ENCODE measurements at places on chromosomes 1 and 21.

DNA sequence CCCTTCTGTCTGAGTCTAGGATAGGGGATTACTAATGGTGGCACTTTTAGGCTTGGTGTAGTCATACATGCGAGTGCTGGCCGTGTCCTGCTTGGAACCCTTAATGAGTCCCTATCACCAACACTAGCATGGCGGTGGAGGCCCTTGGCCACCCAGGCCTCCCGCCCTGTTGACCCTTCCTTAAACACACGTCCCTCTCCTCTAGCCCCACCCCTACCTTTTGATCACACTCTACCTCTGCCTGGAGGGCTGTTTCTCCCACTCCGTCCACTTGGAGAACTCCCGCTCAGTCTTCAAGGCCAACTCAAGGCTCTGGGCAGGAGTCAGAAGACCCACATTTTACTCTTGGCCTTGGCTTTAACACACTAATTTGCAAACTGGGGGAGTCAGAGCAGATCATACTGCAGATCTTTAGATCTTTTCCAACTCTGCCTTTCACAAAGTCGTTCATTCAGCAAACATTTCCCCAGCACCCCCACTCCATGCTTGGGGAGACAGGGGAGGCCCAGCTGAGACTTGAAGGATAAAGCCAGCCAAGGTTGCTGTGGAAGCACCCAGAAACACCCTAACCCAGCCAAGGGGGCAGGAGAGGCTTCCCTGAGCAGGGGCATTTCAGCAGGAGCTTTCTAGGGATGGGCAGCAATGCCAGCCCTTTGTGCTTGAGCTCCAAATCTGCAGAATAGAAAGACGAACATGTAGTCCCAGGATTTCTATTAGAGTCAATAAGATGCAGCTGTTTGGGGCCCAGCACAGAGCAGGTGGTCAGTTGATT lies 1.9 kb downstream of the PODN start:
- DNase-seq = no peak

DNA sequence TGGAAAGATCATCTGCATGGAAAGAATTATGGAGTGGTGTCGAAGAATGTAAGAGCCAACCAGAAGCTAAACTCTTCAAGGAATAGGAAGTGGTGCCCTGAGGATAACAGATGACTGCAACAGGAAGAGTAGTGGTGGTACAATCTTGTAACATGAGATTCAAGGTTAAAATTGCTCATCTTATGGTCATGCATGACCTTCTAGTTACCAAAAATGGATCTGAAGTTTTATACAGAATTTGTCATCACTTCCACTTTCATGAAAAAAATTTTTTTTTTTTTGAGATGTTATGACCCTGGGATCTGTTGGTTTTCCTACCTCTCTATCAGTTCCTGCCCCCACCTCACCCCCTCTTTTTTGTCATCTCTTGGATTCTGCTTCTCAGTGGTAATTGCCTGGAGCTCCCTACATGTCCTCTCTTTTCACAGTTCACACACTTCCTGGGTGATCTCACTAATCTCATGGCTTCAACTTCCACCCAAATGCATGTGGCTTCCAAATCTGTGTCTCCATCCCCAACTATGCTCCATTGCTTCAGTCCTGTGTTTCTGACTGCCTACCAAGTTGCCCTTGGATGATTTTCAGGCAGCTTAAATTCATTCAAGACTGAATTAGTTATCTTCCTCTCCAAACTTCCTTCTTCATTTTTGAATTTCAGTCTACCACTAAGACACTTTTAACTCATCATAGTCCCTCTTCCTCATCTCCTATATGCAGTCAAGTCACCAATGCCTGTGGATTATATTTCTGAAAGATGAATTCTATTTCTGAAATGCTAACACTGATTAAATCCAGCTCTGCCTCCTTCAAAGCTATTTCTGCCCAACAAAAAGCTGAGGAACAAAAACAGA lies 48.4 kb downstream of the SLAMF6 start:
- DNase-seq = no peak

- DNase-seq = no peak
Observed at GRCh38 chr1:63305043-63305442, 17.3 kb upstream of the FOXD3 start.

DNA sequence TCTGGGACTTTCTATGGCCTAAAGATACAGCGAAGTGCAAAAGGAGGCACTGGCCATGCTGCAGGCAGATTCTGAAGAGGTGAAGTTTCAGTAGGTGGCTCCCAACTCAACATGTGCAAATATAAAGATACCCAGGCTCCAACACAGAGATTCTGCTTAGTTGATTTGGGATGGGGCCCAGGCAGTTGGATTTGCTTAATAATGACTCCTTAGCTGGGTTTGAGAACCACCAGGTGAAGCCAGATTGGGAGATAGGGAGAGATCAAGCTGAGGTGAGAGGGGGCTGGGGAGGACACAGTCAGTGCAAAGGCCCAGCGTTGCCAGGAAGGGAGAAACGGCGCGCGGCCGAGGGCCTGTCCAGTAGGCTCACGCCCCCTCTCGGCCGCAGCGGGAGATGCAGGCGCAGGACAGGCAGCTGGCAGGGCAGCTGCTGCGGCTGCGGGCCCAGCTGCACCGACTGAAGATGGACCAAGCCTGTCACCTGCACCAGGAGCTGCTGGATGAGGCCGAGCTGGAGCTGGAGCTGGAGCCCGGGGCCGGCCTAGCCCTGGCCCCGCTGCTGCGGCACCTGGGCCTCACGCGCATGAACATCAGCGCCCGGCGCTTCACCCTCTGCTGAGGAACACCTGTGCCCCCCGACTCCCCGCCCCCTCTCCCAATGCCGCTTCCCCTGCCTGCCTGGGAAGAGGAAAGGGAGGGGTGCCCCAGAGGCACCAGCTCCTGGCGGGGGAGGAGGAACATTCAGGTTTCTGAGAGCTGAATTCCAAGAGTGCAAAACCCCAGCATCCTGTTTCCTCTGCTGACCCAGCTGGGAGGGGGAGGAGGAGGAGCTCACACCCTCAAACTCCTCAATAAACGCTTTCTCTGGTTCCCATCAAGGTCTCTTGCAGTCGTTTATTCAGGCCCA lies 1.2 kb downstream of the FAM167B start:
- DNase-seq = peak; percentile 85

GRCh38 chr1:205310976-205311704 lies 10.4 kb downstream of the NUAK2 start:
- no peak for DNase-seq

GRCh38 chr1:36212782-36213181 lies 11.5 kb upstream of the THRAP3 start:
- DNase-seq = no peak

- no peak for DNase-seq
Observed at GRCh38 chr1:93414749-93415148, 33.2 kb upstream of the FNBP1L start.

GRCh38 chr21:15932726-15933125 lies 202.9 kb downstream of the USP25 start:
- no peak for DNase-seq

DNA sequence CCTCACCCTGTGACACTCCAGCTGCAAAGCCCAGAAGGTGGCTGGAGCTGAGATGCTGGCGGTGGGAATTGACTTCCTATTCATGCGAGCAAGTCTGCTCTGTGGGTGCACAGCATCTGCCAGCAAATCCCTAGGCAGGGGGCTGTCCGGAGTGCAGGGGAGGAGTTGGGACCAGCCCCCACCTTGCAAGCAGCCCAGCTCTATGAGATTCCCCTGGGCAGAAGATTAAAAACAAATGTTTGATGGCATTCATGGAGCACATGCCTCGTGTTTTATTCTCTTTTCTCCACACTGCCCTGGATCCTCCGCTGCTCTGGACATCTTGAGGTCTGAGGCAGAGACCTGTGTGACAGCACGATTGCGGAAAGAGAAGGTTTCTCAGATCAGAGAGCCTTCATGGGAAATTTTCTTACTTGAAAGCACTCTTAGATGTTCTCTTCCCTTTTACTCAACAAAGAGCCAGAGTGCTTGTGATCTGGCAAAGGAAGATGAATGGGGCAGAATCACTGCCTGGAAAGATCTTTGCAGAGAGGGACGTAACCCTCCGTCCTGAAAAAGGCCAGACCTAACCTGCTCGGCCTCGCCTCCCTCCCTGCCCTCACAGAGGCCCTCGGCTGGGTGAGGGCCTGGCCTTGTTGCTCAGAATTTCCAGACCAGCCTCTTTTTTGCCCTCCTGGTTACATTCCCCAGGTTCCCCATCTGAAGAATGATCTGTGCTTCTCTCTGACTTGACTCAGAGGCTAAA lies 597.1 kb downstream of the KIF26B start:
- no peak for DNase-seq

GRCh38 chr1:234330843-234331215 lies 42.4 kb upstream of the COA6 start:
- DNase-seq = no peak

GRCh38 chr1:152983743-152984142 lies at the start of gene SPRR1A:
Gene SPRR1A, plus strand, starts transcription at chr1:152984081. Its CDS starts 1,150 bp downstream, at chr1:152985231.
- no peak for DNase-seq

GRCh38 chr1:64059556-64059955 lies 143.9 kb upstream of the UBE2U start:
- no peak for DNase-seq

DNA sequence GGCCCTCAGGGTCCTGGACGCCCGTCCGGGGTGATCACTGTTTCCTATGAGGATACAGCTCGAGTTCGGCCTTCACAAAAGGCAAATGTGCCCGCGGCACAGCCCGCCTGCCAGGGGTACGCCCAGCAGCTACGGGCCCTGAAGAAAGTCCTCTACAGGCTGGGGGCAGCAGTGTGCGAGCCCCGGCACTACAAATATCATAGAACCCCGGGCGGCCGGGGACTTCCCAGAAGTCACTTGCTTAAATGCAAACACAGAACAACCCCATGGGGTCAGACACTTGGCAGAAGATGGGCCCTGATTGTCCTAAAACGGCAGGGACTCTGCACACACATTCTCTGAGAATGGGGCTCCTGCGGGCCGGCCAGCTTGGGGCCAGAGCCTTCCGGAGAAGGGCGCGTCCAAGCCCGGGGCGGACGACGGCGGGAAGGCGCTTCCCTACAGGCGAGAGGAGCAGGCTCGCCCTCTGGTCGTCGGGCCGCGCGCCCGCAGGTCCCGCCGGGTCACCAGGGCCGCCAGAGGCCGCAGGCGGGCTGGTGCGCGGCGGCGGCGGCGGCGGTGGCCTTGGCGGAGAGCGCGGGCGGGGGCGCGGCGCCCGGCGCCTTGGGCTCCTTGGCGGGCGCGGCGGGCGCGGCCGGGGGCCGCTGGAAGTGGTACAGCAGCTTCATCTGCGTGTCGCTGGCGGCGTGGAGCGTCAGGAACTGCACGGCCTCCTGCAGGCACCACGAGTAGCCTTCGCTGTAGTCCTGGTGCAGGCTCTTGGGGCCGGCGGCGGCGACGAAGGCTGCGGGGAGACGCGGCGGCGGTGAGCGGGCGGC lies 888 bp downstream of the HES5 start:
- DNase-seq = peak; percentile 83

- DNase-seq = no peak
Observed at GRCh38 chr1:181149326-181150125, 61.0 kb downstream of the IER5 start.

GRCh38 chr1:20893931-20894330 lies 106.8 kb upstream of the HP1BP3 start:
- no peak for DNase-seq

DNA sequence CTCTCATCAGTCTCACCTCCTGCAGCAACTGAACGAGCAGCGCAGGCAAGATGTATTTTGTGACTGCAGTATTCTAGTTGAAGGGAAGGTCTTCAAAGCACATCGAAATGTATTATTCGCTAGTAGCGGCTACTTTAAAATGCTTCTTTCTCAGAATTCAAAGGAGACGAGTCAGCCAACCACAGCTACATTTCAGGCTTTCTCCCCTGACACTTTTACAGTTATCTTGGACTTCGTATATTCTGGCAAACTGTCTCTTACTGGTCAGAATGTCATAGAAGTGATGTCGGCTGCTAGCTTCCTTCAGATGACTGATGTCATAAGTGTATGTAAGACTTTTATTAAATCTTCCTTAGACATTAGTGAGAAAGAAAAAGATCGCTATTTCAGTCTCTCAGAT lies 53.7 kb downstream of the ZBTB8A start:
- DNase-seq = no peak

DNA sequence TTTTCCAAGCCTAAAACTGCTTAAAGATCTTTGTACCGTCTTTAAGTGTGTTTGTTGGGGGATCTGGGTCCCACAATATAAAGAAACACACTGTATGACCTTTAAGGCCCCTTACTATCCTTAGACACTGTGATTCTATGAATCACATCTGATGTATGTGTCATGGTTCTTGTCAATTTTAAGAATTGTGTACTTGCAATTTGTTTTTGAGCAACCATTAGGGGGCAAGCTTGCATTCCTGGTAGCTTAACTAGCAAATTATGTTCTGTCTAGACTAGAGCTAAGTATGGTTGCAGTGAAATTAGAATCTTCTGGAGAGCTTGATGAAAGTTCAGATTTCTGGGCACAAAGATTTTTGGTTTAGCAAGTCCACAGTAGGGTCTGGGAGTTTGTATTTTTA lies 219.5 kb downstream of the TPR start:
- DNase-seq = no peak
